ENCODE measurements at places on chromosomes 3 and 15.

DNA sequence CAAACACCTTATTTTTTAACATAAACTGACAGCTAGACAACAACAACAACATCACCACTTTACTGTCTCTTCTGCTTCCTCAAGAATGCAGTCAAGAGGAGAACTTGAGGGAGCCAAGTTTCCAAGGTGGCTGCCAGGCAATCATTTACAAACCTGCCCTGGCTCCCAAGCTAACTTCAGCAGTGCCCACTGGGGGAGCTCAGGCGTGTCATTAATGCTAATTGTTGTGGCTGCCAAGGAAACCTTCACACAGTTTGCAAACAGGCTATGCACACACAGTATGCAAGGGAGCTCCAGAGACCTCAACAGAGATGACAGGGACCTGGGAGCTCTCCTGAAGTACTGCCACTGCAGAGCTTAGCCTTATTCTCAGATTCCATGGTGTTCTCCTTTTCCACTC lies 2.1 kb downstream of the DZIP1L start:
- no peak for DNase-seq

GRCh38 chr15:59255680-59256336 lies 49.2 kb downstream of the LDHAL6B start:
- no peak for DNase-seq

GRCh38 chr3:43512754-43513404 lies 108.9 kb downstream of the ANO10 start:
- DNase-seq, result no peak

DNA sequence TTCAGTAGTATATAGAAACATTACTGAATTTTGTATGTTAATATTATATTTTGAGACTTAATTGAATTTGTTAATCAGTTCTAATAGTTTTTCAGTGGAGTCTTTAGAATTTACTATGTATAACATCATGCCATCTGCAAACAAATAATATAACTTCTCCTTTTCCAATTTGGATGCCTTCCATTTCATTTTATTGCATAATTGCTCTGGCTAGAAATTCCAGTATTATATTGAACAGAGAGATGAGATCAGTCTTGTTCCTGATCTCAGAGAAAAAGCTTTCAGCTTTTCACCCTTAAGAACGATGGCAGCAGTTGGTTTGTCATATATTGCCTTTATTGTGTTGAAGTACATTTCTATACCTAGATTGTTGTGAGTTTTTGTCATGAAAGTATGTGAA lies 40.4 kb downstream of the OR4F15 start:
- no peak for DNase-seq

GRCh38 chr3:60579734-60580133 lies 671.5 kb downstream of the FHIT start:
- DNase-seq, result no peak

- no peak for DNase-seq
Observed at GRCh38 chr3:186277268-186277909, 84.6 kb downstream of the DGKG start.

- DNase-seq, result no peak
Observed at GRCh38 chr3:135565546-135565945, 400.0 kb upstream of the PPP2R3A start.

GRCh38 chr3:156630081-156630772 lies 44.2 kb upstream of the TIPARP start:
- no peak for DNase-seq

DNA sequence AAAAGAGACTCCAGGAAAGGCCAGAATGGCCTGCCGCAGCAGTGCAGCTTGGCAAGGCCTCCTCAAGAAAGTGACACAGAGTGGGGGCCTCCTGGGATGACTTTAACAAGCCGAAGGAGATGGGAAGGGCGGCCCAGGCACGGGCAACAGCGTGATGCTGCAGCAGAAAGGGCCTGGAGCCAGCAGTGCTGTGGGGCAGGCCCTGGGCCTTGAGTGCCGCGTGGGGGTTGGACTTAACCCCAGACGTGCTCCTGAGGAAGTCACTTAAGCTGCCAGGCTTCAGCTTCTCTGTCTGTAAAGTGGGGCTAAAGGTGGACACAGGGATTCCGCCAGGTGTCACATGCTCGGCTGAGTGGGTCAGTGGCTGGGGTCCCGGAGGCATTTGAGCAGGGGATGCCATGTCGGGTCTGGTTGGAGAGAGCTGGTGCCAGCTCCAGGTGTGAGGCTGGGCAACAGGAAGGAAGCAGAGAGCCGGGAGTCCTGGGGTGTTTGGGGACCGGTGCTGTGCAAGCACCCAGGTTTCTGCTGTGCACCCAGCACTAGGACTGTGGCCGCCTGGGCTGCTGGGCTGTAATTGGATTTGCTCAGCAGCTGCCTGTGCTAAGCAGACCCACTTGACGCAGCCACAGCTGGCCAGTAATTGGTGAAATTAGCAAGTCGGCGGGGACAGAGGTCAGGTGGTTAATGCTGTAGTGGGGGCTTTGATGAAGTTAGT lies 7.8 kb downstream of the DNAJB8 start:
- DNase-seq, result no peak

- no peak for DNase-seq
Observed at GRCh38 chr3:63555767-63556166, 96.7 kb upstream of the SNTN start.

DNA sequence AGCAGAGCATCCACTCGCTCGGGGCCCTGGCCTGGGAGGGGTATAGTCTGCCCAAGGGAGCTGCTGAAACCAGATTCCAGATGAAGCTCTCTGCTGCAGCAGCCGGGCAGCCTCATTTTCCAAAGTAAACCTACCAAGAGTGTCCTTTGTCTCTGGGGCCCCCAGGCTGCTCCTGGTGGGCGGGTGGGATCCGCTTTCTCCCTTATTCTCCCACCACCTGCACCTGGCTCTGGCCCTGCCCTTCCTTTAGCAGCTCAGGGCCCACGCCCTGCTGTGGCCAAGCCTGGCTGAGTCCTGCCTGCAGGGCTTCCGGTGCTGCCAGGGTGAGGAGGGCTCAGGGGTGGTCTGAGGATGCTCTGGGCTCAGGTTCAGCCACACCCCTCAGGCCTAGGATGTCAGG lies 13.0 kb downstream of the SCN5A start:
- DNase-seq, result no peak

- DNase-seq, result no peak
Observed at GRCh38 chr3:190121383-190121782, 686 bp upstream of the P3H2 start.

GRCh38 chr15:82901114-82901805 lies 51.3 kb downstream of the HOMER2 start:
- DNase-seq, result no peak

GRCh38 chr15:91263632-91264531 lies 163.8 kb downstream of the SV2B start:
- no peak for DNase-seq

DNA sequence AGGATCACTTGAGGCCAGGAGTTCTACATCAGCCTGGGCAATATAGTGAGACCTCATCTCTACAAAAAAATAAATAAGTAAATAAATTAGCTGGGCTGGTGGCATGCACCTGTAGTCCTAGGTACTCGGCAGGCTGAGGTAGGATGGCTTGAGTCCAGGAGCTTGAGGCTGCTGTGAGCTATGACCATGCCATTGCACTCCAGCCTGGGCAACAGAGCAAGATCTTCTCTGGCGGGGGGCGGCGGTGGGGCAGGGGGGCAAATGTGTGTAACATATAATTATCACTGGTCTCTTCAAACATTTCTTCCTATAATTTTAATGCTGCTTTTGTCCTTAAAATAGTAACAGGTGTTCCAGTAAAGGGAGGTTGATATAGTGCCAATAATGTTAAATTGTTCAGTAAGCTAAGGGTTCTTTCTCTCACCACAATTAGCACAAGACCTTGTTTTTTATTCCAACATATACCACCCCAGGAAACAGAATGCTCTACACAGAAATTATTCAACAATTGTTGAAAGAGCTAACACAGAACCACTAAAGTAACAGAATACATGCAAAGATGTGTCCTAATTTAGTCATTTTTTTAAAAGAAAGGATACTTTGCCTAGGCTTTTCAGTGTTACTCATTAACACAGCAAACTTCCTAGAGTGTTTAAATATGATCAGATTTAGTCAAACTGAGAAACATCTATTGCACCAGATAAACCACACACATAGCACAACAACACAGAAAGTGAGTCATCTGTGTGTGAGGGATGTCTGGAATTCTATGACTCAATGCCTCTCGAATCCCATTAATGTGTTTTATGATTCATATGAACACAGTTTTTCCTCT lies 29.1 kb downstream of the ANKRD28 start:
- DNase-seq, result no peak

GRCh38 chr3:43030162-43030935 lies 51.2 kb downstream of the GASK1A start:
- DNase-seq, result no peak

GRCh38 chr3:72185549-72186399 lies 400.8 kb upstream of the PROK2 start:
- DNase-seq, result no peak

DNA sequence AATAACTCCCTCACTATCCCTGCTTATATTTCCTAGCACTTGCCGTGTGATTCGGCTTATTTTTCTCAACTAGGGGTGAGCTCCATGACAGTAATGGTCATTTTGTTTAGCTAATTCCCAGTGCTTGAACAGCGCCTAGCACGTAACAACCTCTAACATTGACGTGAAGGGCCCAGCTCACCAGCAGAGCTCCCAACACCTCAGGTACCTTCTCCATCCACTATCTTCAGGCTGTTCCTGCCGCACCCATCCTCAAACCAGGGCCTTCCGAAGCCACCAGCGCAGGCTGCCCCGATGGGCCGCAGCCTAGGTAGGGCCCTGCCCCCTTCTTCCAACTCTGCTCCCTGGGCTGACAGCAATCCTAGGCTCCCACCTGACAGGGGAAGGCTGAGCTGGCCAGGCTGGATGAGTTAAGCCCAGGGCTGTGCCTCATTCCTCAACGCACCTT lies 751 bp upstream of the RPS17 start:
- DNase-seq, result no peak

DNA sequence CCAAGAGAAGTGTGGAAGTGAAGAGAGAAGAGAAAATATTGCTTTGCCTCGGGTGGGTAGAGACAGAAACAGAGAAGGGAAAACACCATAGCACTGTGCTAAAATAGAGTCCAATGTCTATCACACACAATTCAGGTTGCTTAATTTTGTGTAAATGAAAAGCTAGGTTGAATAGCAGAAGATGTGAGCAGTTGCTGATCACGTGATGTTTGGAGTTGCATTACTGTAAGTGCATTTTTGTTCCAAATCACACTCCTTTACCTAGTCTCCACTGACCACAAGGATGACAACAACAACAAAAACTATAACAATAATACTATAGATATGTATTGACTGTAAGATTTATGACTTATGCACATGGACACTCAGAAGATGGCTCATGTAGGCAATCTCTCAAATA lies 683.2 kb downstream of the AGBL1 start:
- DNase-seq, result no peak

GRCh38 chr3:122104515-122105194 lies 49.5 kb downstream of the CD86 start:
- DNase-seq, result no peak

GRCh38 chr3:31081018-31081662 lies 186.7 kb upstream of the GADL1 start:
- no peak for DNase-seq

DNA sequence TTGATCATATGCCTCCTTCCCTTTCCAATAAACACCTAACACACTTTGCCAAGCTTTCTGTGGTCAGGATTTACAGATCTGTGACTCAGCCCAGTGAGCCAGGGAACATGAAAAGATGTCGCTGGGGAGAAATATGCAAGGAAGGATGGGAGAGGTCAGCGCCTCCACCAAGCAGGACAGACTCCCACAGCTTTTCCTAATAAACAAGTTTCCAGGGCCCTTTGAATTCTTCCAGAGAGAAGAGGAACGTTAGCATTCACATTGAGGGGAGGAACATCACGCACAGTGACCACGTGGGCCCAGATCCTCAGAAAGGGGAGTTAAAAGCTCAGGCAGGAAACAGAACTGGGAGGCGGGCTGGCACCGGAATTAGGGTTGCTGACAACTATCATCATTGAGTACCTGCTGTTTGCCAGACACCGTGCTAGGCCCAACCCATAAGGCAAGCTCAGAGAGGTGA lies 33.3 kb upstream of the MRPS22 start:
- DNase-seq, result no peak

All from stimulated activated CD8-positive, alpha-beta memory T cell treated with anti-CD3 and anti-CD28 coated beads, Interleukin-2, amount 100 ng/mL, for 1 hour (primary cell).